ENCODE measurements at places on chromosomes 3 and 15.

DNA sequence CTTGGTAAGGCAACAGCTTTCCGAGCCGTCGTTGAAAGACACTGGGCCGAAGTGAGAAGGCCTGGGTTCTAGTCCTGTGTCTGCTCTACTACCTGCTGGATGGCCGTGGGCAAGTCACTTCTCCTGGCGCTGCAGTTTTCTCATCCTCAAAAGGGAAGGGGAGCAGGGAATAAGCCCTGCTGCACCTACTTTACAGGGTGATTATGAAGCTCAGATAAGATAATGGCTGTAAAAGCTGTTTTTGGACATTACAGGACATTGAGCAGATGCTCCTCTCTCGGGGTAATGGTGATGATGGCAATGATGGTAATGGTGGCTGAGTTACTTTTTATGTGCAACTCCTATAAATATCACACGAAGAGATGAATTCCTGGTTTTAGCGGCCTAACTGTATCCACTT is 152.6 kb downstream of the FAM43A start:
- no peak for DNase-seq

DNA sequence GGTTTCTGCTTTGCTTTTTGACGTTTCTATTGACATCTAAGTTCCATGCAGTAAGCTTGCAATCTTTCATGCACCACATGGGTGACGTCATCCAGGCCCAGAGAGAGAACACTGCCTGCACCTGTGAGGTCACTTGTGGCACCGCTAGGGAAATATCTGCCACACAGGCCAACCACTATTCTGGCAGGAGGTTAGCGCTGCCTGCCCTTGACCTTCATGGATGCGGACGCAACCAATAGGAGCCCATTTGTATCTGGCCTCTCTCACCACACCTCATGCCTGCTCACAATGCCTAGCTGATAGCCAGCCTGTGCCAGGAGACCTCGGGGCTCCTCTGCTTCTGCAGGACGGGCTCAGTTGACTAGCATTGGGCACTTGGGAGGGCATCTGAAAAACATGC is 55.8 kb upstream of the PRR23E start:
- no peak for DNase-seq

- no peak for DNase-seq
Measured at GRCh38 chr15:59199626-59200465, 6.8 kb upstream of the LDHAL6B start.

DNA sequence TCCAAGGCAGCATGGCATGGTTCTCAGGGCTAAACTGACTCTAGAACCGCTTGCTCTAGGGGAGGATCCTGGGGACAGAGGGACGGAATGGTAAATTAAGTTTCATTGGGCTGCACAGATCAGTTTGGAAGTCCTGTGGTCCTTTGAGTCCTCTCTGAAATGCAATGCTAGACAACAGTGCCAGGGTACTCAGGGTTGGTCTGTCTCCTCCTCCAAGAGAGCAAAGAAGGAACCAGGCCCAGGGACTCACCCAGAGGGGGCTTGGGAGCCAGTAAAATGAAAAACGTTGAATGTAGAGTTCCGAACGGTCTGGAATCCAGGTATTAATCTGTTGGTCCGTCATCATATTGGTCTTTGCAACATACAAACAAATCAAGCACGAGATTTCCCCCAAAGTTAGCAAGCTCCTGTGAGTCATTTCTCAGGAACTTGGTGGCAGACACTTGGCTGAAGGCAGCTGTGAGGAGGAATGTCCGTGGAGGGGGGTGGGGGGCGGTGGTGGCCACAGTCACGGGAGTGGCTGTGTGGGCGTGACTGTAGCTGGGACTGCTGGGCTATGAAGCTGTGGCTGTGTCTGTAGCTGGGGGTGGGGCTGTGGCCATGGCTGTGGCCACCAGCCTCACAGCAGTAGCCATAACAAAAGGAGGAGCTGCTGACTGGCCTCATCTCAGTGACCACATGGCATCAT is 361.0 kb downstream of the SHQ1 start:
- no peak for DNase-seq

- DNase-seq, result no peak
Measured at GRCh38 chr3:58647381-58648141, 19.0 kb downstream of the FAM3D start.

DNA sequence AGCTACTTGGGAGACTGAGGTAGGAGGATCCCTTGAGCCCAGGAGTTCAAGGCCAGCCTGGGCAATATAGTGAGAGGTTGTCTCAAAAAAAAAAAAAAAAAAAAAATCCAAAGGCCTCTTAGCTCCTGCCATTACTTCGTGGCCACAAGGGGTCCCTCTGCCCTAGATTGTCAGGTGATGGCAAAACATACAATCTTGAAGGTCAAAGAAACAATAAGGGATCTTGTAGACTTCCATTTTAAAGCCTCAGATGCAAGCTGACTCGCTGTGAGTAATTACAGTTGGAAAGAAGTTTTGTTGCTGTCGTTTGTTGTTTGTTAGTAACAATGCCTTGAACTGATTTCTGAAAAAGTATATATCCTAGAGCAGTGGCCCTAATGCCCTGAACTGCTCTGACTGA is 55.9 kb upstream of the PLCL2 start:
- DNase-seq, result no peak

DNA sequence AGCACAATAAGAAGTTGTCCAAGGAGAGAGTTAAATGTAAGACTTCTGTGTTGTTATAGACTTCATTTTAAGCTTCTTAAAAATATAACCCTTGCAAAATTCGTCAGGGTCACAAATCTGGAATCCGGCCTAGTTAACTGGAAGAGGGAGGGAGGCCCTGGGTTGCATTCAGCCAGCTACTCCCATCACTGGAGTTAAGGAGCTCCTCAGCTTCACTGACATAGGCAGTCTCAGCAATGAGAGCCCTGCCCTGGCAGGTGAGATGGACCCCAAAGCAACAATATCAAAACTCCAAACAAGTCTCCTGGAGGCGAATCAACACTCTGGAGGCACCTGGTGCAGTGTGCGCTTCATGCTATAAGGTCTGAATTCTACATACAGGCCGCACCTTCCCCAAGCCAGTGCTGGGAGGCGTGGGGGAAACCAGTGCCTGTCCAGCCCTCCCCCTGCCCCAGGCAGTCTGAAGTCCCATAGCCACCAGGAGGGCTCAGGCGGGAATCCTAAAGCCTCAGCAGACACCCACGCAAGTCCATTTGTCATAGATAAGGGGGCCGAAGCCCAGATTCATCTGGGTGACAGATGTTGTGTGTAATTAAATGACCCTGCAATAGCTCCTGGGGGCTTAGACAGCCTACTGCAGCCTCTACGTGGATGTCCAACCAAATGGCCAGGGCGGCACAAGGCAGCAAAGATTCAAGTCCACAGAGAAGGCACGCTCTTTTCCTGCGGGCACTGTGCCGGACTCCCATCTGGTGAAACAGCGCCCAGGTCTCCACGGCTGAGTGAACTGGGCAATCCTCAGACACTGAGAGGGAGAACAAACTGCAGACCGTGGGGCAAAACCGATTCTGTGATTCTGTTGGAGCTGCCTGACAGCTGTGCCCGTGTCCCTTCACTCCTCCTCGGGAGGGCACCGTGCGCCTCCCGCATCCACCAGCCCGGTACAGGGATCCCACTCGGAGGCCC is 64.9 kb downstream of the ATP10A start:
- DNase-seq, result no peak

- no peak for DNase-seq
Measured at GRCh38 chr15:98422130-98422478, 226.2 kb upstream of the IGF1R start.

DNA sequence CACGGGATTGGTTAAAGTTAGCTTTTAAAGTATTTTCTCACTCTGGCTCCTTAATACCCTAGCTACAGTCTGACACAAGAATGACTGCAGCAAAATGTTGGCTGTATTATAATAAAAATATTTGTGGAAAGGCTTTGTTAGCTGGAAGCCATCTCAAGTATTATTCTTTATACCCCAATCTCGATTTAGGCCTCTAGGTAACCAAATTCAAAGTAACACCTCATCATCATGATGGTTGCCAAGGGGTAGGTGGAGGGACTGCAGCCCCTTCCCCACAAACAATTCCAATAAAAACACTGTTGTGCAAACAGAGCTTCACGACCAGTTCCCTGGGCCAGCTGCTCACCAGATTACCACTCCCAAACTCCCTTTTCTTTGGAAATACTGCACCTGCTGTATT is 759 bp upstream of the GMPS start:
- no peak for DNase-seq

- DNase-seq, result no peak
Measured at GRCh38 chr3:134649106-134649705, 1.6 kb downstream of the KY start.

DNA sequence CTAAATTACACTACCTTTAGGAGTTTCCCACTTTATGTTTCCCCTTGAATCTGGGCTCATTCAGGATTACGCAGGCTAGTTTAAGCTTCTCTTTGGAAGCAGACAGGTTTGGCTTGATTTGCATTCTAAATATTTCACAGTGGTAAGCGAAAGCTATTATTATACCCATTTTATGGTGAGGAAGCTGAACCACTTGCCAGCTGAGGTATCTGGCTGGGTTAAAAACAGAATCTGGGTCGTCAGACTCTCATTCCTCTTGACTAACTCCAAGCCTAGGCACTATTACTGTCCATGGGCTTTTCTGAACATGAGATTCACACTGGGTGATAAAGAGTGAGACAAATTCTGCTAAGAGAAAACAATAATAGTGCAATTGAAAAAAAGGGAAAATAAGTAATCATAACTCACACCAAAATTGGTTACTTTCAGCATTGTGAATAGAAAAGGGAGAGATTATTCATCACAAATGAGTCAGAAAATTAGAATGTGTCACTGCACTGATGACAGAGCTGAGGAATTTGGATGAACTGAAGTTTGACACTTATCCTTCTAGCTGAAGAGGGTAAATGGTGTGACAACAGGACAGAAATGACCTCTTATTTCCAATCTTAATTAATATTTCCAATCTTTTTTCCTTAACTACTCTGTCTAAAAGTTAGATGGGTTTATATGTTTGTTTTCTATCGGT is 211.3 kb downstream of the TIGIT start:
- no peak for DNase-seq

DNA sequence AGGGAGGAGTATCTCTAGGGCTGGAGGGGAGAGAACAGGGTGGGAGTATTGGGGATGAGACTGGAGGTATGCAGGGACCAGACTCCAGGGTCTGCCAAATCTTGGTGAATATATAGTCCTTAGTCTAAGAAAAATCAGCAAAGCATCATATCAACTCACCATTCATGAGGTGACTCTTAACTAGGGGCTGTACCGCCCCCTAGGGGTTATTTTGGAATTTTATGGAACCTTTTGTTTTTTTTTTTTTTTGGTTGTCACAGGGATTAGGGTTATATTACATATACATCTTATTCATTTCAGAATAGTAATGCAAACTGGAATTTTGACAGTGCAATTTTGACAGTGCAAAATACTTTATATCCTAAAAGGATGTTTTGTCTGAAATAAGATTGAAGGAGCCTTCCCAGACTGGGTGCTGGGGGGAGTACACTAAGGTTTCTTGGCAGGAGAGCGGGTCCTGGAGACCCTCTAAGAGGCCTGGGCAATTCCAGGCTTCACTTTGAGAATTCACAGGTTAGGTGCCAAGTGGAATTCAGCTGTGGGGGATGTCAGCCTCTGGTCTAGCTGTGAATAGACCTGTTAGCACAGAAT is 7.5 kb downstream of the CMTM7 start:
- no peak for DNase-seq

- peak; percentile 40 for DNase-seq
Measured at GRCh38 chr3:149199474-149199873, 22.2 kb downstream of the CP start.

GRCh38 chr3:101806491-101806890 is 27.5 kb downstream of the NXPE3 start:
- DNase-seq, result no peak

DNA sequence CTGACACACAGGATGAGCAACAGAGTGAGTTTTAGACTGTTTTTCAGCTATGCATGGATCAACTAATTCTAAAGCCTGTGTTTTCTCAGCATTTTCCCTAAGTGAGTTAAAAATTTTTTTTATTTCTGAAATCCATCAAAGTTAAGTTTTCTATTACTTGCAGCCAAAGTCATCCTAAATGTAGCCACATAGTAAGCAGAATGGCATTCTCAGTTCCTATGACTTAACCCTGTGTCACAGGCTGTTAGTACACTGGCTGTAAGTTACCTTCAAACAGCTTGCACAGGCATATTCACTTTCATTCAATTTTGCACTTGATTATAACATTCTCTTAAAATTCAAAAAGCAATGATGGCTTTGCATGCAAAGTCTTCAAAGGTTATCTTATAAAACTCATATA is 368.2 kb downstream of the OCA2 start:
- DNase-seq, result no peak

DNA sequence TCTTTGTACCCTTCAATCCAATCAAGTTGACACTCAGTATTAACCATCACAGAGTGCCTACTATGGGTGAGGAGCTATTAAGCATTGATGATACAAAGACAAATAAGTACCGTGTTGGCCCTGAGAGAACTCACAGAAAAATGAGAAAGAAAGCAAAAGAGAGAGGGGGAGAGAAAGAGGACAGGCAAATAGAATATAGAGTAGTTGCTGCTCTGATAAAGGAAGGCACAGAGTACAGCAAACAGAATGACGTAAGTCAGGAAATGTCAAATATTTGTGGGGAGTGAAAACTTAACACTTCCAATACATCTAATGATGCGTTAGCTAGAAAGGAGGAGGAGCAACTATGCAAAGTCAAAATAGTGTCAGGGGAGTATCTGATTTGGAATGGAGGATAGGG is 320.6 kb upstream of the KCNH8 start:
- no peak for DNase-seq

GRCh38 chr3:72031581-72031980 is 246.6 kb upstream of the PROK2 start:
- no peak for DNase-seq

- DNase-seq, result no peak
Measured at GRCh38 chr3:120192579-120192978, 92.4 kb downstream of the GPR156 start.

DNA sequence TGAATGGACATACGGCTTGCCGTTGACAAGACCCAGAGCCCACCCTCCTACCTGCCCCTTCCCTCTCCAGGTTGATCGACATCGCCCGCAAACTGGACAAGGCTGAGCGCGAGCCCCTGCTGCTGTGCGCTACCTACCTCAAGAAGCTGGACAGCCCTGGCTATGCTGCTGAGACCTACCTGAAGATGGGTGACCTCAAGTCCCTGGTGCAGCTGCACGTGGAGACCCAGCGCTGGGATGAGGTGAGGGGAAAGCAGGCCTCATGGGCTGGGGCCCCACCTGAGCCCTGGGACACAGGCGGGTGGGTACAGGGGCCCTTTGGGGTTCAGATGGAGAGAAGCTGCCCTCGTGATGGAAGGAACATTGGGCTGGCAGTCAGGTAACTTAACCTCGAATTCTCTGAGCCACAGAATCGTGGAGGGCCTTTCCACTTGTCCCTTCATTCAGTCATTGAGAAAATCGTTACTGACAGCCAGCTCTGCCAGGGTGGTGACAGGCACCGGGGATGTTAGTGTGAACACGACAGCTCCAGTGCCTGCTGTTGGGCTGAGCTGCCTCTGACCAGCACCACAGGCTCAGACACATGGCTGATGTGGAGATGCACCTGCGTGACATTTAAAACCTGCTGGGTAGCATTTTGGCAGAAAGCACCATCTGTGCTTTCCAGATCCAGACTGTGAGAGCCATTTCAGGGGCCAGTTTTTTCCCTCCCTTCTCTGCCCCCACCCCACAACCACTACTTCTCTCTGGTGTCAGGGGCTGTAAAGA is 25.6 kb upstream of the RHO start:
- DNase-seq, result no peak

GRCh38 chr3:188706599-188706998 is 465.2 kb upstream of the TPRG1 start:
- DNase-seq, result no peak
